ENCODE measurements at places on chromosomes 16 and 17.

DNA sequence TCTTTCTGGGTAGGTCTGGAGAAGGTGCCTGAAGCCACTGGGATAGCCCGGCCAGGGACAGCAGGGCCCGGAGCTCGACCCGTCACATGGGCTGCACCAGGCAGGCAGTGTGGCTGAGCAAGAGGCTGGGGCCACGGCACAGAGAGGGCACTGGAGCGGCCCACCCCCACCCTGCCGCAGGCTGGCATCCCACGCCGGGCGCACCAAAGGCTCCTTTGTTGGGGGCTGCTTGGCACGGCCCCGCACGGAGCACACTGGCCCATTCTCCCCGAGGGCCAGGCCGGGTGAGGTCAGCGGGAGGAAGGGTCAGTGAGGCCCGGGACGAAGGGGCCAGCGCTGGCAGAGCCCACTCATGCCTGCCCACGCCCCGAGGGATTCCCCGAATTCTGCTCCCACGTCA, 36.5 kb upstream of the PVALEF start:
- DNase-seq = no peak

- DNase-seq = no peak
These were observed 2.3 kb upstream of the PAFAH1B1 start for GRCh38 chr17:2591040-2591640.

- no peak for DNase-seq
These were observed 5.0 kb downstream of the CAMKK1 start for GRCh38 chr17:3887804-3888203.

- DNase-seq = no peak
These were observed 124.9 kb downstream of the SOCS1 start for GRCh38 chr16:11130978-11131665.

- no peak for DNase-seq
These were observed 43.8 kb downstream of the TBCD start for GRCh38 chr17:82795615-82796014.

- no peak for DNase-seq
These were observed 10.2 kb downstream of the CACNB1 start for GRCh38 chr17:39187152-39187830.

DNA sequence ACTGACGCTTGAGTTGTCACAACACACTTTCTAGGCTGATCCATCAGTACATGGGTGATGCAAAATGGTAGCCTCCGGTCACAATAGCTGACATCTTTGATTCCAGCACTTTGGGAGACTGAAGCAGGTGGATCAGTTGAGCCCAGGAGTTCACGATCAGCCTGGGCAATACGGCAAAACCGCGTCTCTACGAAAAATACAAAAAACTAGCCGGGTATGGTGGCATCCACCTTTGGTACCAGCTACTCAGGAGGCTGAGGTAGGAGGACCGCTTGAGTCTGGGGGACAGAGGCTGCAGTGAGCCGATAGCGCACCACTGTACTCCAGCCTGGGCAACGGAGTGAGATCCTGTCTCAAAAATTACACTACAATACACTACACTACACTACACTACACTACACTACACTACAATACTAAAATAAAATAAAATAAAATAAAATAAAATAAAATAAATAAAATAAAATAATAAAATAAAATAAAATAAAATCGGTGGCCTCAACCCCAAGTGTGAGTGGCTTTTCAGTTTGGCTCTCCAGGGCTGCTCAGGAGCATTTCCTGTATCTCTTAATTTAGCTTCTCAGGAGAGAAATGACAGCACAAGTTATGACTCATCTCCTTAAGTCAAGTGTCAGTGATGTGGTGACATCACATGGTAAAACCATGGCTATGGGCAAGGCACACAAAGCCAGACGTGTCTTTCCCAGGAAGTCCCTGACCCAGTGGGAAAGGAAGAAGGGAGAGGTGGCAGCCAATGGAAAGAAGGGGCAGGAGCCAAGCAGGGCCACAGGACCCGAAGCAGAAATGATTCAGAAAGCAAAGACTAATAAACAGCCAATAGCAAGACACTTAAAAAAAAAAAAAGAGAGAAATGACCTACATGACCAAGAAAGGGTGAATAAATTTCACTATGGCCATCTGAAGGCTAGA, 75.3 kb upstream of the TBC1D3K start:
- DNase-seq = no peak

- DNase-seq = no peak
These were observed 1.8 kb downstream of the RUNDC3A start for GRCh38 chr17:44310188-44310587.

DNA sequence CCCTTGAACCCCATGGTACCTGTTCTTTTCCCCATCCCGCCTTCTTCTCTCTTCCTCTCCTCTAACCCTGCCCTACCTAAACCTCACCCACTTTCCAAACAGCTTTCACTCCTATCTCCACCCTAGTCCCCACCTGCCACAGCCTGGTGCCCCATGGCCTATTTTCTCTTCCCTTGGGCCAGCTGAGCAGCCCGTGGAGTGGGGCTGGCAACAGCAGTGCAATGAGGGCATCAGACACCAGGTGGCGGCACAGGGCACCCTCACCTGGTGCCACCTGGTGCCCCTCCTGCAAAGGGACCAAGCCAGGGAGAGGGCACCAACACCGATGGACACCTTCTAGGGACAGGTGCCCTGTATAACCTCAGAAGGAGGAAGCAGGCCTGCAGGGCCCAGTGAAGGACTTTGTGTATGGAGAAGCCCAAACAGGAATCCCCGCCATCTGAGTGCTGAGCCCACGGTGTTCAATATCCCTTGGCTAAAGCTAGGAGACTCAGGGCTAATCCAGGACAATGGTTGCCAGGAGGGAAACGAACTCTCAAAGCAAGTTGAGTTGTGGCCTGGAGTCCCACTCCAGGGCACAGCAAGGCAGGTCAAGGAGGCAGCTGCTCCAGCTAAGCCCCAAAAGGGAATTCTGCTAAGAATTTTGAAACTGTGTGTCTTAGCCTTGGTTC, 4.0 kb upstream of the ABCC3 start:
- no peak for DNase-seq

DNA sequence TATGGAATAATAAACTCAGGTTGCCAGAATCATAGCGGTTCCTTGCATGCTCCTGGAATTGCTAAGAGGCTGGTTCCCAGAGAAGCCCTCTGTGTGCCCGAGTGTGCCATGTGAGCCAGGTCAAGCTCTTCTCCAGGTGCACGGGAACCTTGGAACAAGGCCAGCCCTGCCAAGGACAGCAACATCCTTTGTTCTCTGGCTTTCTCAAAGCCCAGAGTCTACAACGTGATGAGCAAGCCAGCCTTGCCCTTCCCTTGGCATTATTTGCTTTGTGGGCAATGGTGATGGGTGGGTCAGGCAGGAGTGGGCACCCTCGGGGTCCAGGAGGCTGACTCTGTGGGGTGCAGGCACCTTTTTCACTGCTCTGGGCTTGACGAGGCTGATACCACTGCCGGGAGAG, 14.2 kb upstream of the SEC14L1 start:
- DNase-seq = no peak

DNA sequence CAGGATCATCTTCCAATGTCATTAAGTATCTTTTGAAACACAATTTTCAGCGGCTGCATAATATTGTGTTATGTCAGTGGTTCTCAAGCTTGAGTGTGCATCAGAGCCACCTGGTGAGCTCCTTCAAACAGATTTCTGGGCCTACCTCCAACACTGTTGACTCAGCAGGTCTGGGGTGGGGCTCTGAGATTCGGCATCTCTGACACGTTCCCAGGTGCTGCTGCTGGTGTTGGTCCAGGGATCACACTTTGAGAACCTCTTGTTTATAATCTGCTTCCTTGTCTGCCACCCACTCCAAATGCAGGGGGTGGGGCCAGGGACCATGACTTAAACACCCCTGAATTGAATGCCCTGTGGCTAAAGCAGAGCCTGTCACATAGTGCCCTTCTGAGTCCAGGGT, 73.8 kb upstream of the HNF1B start:
- no peak for DNase-seq

GRCh38 chr16:64196444-64196843, 925.4 kb downstream of the CDH11 start:
- DNase-seq = no peak

- no peak for DNase-seq
These were observed 16.8 kb upstream of the ATF7IP2 start for GRCh38 chr16:10368969-10369551.

- DNase-seq = no peak
These were observed 565 bp downstream of the DDX52 start for GRCh38 chr17:37642681-37643080.

- DNase-seq = no peak
These were observed 24.5 kb downstream of the UNK start for GRCh38 chr17:75808905-75809621.

- no peak for DNase-seq
These were observed 1.5 kb downstream of the PITPNM3 start for GRCh38 chr17:6554871-6555330.

DNA sequence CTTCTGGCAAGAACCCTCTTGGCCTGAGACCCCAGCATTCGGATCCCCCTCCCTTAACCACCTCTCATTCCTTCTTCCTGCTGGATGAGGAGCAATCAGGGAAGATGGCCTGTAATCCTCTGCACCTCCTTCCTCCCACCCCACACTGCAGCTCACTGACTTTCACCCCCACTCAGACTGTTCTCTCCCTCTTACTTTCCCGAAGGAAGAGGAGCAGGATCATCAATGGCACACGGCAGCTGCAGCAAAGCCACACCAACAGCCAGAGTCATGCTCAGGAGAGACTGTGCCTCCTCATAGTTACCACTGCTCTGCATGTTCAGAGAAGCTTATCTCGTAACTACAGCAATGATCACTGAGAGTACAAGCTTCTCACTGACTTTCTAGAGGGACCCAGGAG, 10.1 kb upstream of the TMEM101 start:
- no peak for DNase-seq

- no peak for DNase-seq
These were observed 85.5 kb upstream of the DOC2B start for GRCh38 chr17:266701-267667.

- DNase-seq = no peak
These were observed 13.5 kb downstream of the LGALS3BP start for GRCh38 chr17:78966123-78966813.

GRCh38 chr17:28394337-28395116, 11.5 kb downstream of the SLC46A1 start:
- no peak for DNase-seq

- DNase-seq = no peak
These were observed 58.2 kb upstream of the RPH3AL start for GRCh38 chr17:410543-411401.

All from esophagus squamous epithelium (tissue), 5 donors.